ENCODE measurements at places on chromosomes 2 and 18.

DNA sequence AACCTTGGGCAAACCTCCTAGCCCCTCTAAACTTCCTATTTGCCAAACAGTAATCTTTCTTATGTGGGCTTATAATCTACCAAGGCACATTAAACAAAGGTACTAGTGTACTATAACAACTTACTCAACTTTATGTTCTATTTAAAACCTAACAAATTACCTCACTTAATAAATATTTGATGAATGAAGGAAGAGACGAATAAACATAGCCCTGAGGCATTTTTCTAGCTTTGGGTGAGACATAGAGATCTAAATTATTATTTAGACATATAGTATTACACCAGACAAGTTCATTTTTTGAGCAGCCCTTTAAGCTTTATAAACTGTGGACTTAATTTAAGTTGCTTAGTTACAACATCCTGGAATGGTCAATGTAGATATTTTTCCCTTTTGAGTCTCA, 104.6 kb downstream of the UNC80 start:
- no peak for DNase-seq

DNA sequence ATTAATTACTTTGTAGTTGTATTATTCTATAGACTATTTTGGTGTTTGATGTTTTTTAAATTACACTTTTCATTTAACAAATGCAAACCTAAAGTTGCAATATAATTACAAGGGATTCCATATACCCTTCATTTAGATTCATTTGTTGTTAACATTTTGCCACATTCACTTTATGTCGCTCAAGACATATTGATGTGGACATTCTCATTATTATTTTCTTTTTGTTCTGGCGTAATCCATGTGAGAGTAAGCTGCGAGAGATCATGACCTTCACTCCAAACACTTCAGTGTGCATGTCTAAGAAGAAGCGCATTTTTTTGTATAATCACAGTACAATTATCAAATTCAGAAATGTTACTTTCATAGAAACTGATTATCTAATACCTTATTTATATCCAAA, 280.6 kb downstream of the CALCRL start:
- no peak for DNase-seq

- no peak for DNase-seq
Measured at GRCh38 chr2:64952511-64953482, 36.4 kb upstream of the SLC1A4 start.

GRCh38 chr2:74922592-74923227, 35.7 kb upstream of the POLE4 start:
- DNase-seq, result no peak

DNA sequence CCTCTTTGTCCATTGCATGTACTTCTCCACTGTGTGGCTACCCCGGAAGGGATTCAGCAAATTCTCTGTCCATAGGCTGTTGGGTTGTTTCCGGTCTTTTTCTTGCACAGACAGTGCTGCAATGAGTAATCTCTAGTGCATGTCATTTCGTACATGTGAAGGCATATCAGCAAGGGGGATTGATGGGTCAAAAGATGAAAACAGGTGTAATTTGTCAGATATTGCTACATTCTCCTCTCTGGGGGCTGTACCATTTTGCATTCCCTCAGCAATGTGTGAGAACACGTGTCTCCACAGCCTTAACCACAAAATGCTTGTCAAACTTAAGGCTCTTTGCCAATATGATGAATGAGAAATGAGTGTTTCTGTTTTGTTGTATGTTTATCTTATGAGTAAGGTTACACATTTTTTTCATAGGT, 60.5 kb downstream of the KLHL29 start:
- no peak for DNase-seq

GRCh38 chr2:40658941-40659340, 207.1 kb upstream of the SLC8A1 start:
- DNase-seq, result no peak

DNA sequence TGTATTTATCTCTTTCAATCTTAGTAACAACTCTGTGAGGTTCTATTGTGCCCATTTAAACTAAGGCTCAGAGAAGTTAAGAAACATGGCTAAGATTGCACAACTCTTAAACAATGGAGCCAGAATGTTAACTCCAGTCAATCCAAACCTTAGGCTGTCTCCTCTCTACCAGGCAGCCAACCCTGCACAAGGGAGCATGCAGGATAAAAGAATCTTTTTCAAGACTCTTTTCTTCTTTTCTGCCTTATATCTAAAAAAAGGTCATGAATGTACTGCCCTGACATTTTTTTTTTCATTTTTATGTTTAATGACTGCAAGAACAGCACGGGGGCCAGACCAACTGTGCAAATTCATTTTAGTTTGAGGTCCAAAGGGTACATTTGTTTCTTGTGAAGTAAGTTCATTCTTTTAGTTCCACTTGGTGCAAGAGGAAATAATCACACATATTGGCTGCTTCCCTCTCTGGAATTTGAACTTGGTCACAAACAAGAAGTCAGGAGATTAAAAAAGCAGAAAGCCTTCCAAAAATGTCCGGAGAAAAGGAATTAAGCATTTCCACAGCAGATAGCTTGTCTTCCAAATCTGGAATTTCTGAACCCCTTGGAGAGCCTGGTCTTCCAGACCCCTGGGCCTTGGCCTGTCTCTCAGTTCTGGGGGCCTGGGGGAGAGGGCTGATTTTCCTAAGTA, 96.0 kb upstream of the RIOK3 start:
- no peak for DNase-seq

DNA sequence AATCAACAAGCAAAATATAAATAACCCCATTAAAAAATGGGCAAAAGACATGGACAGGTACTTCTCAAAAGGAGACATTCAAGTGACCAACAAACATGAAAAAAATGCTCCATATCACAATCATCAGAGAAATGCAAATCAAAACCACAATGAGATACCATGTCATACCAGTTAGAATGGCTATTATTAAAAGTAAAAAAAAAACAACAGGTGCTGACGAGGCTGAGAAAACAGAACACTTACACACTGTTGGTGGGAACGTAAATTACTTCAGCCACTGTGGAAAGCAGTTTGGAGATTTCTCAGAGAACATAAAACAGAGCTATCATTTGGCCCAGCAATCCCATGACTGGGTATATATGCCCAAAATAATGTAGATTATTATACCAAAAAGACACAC, 69.1 kb downstream of the CWC22 start:
- DNase-seq, result no peak

DNA sequence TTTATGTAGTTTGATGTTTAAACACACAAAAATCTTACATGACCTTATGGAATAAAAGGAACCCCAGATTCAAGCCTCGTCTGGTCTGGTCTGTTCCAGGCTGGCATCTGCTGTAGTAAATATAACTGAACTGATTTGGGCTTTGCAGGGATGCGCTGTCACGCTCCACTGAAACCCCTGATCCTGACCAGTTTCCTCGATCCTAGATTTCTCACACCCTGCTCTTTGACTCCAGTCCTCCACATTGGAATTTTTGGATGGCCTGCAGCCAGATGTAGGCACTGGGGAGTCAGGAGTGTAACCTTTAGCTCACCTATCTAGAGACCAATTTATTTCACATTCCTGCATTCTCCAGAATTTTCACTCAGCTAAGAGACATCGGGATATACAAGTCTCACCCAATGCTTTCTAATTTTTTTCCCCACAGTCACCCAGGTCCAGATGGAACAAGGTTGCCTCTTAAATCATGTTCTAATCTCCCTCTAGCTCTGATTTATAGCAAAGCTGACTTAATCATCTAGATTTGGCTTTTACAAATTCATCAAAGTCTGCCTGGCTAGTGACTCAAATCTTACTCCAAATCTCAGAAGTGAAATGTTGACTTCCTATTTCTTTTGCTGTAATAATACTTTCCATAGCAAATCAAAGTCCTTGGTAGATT, 219.6 kb downstream of the CD226 start:
- no peak for DNase-seq

DNA sequence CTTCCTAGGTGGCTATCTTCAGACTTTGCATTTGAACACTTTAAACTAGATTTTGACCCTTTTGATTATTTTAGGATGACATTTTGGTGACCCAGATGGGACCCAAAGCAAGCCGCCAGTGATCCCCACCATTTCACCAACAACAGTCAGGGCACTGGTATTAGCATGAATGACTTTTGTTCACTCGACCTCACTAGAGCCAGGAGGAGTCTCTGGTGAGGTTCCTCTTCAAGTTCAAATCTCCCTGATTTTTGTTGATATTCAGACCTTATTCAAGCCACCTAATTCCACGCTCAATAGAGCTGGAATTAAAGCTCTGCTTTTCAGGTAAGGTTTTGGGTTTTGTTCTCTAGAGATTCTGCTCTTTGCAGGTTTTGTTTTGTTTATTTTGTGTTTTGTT, 202.3 kb downstream of the MREG start:
- no peak for DNase-seq

DNA sequence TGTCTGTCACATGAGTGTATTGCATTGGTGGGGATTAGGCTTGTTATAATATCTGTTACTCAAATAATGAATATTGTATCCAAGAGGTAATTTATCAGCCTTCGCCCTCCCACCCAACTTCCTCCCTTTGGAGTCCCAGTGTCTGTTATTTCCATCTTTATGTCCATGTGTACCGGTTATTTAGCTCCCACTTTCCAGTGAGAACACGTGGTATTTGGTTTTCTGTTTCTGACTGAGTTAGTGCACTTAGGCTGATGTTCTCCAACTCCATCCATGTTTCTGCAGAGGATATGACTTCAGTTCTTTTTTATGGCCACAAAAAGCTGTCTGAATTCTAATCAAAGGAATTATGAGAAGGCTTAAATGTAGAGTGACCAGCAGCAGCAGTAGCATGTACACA, 104.0 kb upstream of the ARHGAP28 start:
- no peak for DNase-seq

GRCh38 chr2:20172273-20173055, 52.5 kb downstream of the SDC1 start:
- no peak for DNase-seq

DNA sequence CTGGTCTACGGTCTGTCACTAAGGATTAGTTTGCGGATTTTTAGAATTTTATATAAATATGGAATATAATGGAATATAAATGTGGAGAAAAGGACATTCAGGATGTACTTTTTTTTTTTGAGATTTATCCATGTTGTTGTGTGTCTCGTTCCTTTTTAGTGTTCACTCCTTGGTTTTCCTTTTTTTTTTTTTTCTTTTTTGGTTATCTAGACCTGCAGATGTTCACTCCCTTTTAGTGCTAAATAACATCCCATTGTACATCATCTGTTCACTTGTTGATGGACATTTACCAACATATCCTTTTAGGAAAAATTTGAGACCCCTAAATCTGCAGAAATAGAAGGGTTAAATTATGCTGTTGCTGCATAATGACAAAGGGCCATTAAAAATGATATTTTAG, 25.5 kb upstream of the RPL37A start:
- DNase-seq, result no peak

- DNase-seq, result no peak
Measured at GRCh38 chr2:24832521-24832920, 39.3 kb downstream of the CENPO start.

- DNase-seq, result no peak
Measured at GRCh38 chr18:31720867-31721266, 36.5 kb upstream of the B4GALT6 start.

DNA sequence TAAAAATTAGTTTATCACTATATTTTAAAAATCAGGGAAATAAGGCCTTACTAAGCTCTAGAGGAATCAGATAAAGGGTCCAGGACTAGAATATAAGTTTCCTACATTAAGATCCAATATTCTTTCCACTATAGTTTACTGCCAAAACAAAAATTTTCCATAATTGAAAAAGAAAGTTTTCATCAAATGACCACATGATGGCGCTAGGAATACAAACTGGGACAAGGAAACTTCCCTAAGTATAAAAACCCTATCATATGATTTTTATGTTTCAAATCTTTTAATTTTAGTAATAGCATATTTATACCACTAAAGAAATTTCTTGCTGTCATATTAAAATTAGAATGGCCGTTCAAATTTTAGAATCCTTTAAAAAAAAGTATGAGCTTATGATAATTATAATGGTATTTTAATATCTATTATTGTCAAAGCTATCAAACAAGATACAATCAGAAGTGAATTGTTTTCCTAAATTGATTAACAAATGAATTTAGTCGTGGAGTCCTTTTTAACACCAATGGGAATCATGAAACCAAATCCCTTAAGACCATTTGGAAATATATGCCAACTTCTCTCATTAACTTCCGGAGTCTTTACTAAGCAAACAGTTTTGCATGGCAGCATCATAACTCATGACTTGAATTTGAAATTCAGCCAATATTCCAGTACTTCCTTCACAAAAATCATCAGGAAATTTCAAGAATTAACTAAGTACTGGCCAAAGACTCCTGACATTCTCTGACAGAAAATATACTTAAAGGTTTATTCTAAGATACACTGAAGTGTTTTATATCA, 70.3 kb downstream of the SCN1A start:
- peak; percentile 20 for DNase-seq

DNA sequence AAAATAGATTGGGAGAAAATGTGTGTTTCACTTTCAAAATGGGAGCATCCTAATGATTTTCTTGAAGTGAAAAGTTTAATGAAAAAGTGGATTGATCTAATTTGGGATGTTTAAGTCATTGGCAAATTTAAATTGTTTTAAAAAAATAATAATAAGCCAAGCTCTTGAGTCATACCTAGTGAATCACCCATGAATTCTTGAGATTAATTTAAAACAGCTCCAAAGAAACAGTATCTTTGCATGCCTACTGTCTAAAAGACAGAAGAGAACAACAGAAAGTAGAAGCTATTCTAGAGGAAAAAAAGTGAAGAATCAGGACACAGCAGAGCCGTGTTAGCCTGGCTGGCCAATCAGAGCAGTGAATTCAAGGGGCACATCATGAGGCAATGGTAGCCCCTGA, 7.7 kb downstream of the ACVR1C start:
- no peak for DNase-seq

DNA sequence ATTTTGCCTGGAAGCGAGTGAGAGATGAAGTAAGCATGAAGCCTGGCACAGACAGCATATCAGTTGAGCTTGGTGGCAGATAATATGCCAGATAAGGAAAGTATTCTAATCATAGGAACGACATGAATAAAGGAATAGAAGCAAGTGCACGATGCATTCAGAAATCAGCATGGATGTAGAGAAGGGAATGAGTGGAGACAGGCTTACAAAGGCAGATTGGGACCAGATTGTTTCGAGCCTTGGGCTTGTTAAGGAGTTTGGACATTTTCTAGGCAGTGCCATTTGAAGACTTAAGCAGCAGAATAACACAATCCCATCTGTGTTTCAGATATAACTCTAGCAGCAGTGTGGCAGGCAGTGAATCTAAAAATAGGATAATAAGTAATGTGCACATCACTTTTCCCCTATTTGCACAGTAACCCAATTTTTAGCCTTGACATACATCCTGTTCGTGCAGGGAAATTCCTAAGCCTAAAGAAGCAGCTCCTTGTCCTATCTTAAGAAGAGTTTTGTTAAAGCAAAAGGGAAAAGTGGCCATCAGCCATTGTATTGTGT, 450.2 kb downstream of the PLCL1 start:
- no peak for DNase-seq
